ENCODE measurements at places on chromosomes 12 and 14. TPM values are rescaled to one million over a fixed set of nuclear protein-coding genes. Genes with fewer than 3 reads are reported as not detected.

- no peak for DNase-seq
Observed at GRCh38 chr12:111926631-111927030, 84.6 kb downstream of the MAPKAPK5 start.

- no peak for DNase-seq
Observed at GRCh38 chr12:117100851-117101673, 1.8 kb upstream of the TESC start.

- no peak for DNase-seq
Observed at GRCh38 chr14:65057695-65058094, 44.6 kb downstream of the MAX start.

Gene FGF23
- total RNA-seq = not detected

Gene MIPOL1
- 5.8 TPM for total RNA-seq

Gene ESPL1
- 8.5 TPM for total RNA-seq

Gene POU6F1
- total RNA-seq = 3.0 TPM

Gene FKBP3
- total RNA-seq = 40.9 TPM
